Activated CD4-positive, alpha-beta memory T cell treated with anti-CD3 and anti-CD28 coated beads for 36 hours (primary cell): ENCODE measurements at places on chromosomes 5 and 9.

DNA sequence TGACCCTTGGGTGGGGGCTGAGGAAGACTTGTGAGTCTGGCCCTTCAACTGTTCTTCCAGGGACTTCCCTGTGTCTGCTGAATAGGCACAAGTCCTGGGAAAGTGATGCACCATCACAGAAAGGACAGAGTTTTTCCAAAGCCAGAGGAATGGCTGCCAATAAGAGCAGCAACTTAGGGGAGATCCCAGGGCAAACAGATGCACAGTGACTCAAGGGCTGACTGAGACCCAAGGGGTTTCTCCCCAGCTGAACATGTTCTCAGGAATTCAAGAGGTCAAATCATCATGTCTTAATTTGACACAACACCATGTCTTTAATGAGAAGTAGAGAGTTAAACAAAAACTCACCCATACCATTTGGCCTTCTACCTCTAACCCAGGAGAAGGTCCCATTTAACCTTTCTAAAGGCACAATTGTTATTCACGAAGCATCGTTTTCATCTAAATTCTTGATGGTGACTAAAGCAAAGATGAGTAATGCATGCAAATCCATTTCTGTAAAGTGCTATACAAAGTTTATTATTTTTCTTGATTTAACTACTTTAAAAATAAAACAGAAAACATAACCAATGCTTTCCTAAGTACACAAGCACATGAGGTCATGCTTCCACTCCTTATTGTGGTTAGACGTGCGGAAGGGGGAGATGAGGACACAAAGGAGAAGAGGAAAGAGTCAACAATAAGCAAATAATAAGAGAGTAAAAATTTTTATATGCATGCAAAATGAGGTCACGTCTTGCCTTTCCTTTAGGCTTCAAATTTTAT lies 324.1 kb downstream of the PLK2 start:
- no peaks in the 10 kb centered on the region for H3K36me3 ChIP-seq
- H3K27ac ChIP-seq = no peak overlapping the region
- H3K27me3 ChIP-seq = peaks cover 2% of the 10 kb centered on the region
- no peak for DNase-seq
- H3K4me3 ChIP-seq = no peak overlapping the region
- no peaks in the 10 kb centered on the region for H3K4me1 ChIP-seq

DNA sequence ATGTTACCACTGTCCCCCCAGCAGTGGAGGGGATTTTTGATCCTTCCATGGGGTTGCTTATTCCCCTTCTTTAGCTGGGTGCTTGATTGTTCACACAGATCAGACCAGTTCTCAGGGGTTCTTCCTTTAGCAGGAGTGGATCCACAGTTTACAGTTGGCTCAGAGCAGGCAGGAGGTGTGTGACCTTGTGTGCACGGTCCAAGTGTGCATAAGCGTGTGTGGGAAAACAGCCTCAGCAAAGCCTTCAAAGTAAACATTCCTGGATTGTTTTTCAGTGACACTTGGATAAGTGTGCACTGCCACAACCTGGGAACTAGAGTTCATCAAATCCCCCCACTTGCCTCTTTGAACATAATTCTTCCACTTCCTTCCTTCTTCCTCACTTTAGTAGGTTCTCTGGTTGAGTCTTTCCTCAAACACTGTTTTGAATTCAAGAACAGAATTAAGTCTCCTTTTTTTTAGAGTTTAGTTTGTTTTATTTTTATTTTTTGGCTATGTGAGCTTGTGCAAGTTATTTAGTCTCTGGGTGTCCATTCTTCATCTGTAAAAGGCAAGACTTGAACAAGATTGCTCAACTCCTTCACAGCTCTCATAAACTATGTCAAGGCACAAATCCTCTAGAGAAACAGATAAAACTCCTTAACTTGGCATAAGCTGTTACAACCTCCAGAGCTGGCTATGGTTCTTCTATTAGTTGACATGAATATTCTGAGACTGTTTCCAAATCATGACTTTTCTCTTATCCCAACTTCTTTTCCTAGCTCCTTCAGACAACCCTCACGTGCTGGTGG lies 78.0 kb downstream of the OSMR start:
- H3K4me1 ChIP-seq = no peaks in the 10 kb centered on the region
- no peak for DNase-seq
- H3K27ac ChIP-seq = no peak overlapping the region
- no peak overlapping the region for H3K4me3 ChIP-seq
- no peaks in the 10 kb centered on the region for H3K36me3 ChIP-seq

- peaks cover 22% of the 10 kb centered on the region for H3K4me1 ChIP-seq
- H3K4me3 ChIP-seq = peak overlapping the region; percentile 66
Measured at GRCh38 chr5:149580808-149581191, 498 bp upstream of the ARHGEF37 start.

GRCh38 chr5:8756498-8757084 lies 789.3 kb downstream of the SEMA5A start:
- H3K27ac ChIP-seq = no peak overlapping the region
- no peak for DNase-seq
- H3K4me1 ChIP-seq = no peaks in the 10 kb centered on the region
- no peaks in the 10 kb centered on the region for H3K27me3 ChIP-seq
- no peak overlapping the region for H3K4me3 ChIP-seq

DNA sequence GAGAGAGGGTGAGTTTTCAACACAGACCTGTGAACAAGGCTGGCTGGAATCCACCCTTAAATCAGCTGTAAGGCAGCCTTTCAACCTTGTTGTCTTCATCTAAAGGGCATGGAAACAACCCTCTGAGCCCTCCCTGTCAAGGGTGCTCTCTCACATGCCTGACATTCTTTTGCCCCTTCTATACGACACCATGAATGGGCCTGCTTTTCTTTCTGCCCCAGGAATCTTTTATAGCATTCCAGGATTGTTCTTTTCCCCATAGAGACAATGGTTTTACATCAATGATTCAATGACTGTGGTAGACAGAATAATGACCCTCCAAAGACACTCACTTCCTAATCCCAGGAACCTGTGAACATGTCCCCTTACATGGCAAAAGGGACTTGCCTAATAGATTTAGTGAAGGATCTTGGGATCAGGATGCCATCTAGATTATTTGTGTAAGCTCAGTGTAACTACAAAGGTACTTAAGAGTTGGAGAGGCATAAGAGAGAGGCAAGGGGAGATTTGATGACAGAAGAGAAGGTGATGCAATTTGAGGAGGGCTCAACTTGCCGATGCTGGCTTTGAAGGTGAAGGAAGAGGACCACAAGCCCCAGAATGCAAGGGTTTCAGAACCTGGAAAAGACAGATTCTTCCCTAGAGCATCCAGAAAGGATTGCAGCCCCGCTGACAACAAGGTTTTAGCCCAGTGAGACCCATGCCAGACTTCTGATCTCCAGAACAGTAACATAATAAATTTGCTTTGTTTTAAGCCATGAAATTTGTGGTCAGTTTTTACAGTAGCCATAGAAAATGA lies 29.2 kb upstream of the HMHB1 start:
- no peaks in the 10 kb centered on the region for H3K4me1 ChIP-seq
- H3K27ac ChIP-seq = no peak overlapping the region
- no peak for DNase-seq

DNA sequence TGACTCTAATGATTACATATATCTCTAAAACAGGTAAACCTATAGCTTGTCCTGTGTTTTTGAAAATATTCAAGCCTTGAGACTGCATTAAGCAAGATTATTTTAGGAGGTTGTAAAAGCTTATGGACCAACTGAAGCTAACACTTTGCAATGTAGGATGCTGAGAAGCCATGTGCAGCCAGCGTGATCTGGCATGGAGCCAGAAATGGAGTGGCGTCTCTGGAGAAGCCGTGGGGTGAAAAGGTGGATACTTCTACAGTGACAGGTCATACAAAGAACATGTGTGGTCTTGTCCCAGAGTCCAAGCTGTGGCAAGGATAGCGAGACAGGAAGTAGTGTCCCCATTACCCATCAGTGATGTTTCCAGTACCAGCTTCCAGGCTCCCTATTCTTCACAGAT lies 100.8 kb upstream of the CD180 start:
- H3K4me1 ChIP-seq = no peaks in the 10 kb centered on the region
- no peak for DNase-seq
- no peak overlapping the region for H3K27ac ChIP-seq
- H3K27me3 ChIP-seq = peaks cover 2% of the 10 kb centered on the region
- no peaks in the 10 kb centered on the region for H3K36me3 ChIP-seq

DNA sequence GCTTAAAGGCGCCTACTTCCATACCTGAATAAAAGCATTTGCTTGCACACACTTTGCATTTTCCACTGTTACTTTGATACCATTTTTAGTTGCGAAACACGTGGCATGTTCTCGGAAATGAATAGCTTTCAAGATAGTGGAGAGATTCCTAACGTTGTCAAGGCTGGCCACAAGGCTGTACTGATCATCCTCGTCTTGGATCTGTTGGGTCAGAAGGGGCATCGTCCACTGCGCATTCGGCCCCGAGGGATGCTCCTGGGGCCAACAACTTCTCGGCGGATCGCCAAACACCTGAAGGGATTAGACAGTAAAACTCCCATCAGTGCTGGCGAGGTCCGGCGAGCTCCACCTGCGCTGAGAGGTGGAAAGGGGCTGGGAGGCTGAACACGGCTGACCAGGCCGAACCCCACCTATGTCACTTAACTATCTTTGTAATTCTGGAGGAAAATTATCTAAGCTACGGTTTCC lies 599 bp downstream of the RAD1 start:
- peaks cover 47% of the 10 kb centered on the region for H3K36me3 ChIP-seq
- peak; percentile 31 for DNase-seq
- no peak overlapping the region for H3K4me3 ChIP-seq
- peaks cover 23% of the 10 kb centered on the region for H3K4me1 ChIP-seq

- H3K4me3 ChIP-seq = no peak overlapping the region
- H3K36me3 ChIP-seq = no peaks in the 10 kb centered on the region
- peaks cover 12% of the 10 kb centered on the region for H3K27me3 ChIP-seq
- H3K27ac ChIP-seq = no peak overlapping the region
- H3K4me1 ChIP-seq = no peaks in the 10 kb centered on the region
Measured at GRCh38 chr5:66660396-66660795, 64.2 kb downstream of the MAST4 start.

DNA sequence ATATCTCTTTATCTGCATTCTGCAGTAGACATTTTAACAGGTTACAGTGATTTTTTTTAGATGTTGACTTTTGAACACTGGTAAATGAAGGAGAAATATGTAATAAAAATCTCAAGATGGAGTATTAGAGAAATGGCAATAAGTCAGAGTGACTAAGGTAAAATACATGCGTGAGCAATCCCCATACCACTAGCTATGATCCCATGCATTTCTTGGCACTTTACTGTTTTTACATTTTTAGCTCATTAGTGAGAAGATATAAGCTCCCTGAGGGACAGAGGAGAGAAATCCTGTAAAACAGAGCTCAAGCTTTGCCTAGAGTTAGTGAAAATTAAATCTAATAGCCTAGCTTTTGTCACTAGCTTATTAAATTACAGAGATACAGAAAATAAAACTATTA lies 181.9 kb upstream of the TRPM3 start:
- no peak for DNase-seq
- no peaks in the 10 kb centered on the region for H3K27me3 ChIP-seq
- no peaks in the 10 kb centered on the region for H3K36me3 ChIP-seq
- no peak overlapping the region for H3K27ac ChIP-seq
- H3K4me3 ChIP-seq = no peak overlapping the region
- no peaks in the 10 kb centered on the region for H3K4me1 ChIP-seq

DNA sequence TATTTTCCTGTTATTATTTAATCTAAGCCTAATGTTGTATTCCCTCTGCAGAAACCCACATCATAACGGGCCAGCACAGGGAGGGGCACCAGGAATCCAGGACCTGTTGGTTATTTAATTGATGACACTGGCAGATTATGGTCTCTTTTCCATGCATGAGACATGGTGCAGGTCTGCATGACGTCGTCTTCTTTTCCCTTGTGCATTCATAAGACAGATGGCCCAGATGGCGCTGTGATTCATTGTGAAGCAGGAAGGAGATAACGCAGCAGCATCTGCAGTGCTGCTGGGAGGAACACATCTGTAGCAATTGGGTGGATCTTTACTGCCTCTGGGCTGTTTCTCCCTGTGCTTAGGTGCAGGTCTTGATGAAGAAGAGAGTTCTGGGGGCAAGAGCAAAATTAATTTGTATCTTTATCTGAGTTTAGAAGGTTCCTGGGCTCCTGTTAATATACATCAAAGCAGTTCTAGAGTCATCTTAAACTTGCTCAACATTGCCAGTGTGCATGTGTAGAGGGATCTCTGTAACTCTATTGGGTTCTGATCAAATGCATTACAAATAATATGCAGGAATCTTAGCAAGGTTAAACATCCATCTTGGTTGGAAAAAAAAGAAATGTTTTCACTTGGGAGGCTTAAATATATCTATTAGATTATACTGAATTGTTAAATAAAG lies 176.1 kb downstream of the PCSK1 start:
- peak; percentile 23 for DNase-seq
- no peak overlapping the region for H3K4me3 ChIP-seq
- H3K4me1 ChIP-seq = peaks cover 11% of the 10 kb centered on the region

- H3K4me1 ChIP-seq = peaks cover 59% of the 10 kb centered on the region
- peaks cover 54% of the 10 kb centered on the region for H3K36me3 ChIP-seq
- H3K4me3 ChIP-seq = peak overlapping the region; percentile 86
- no peaks in the 10 kb centered on the region for H3K27me3 ChIP-seq
- peak overlapping the region; percentile 97 for H3K27ac ChIP-seq
- no peak for DNase-seq
Measured at GRCh38 chr5:82276800-82277612, 1.1 kb downstream of the RPS23 start.

- H3K27me3 ChIP-seq = no peaks in the 10 kb centered on the region
- H3K4me1 ChIP-seq = no peaks in the 10 kb centered on the region
- no peaks in the 10 kb centered on the region for H3K36me3 ChIP-seq
- no peak for DNase-seq
- H3K4me3 ChIP-seq = no peak overlapping the region
Measured at GRCh38 chr9:108673386-108673785, 182.4 kb downstream of the ACTL7B start.

- no peaks in the 10 kb centered on the region for H3K36me3 ChIP-seq
- DNase-seq = peak; percentile 78
- peak overlapping the region; percentile 85 for H3K27ac ChIP-seq
- peaks cover 31% of the 10 kb centered on the region for H3K27me3 ChIP-seq
- H3K4me3 ChIP-seq = peak overlapping the region; percentile 56
Measured at GRCh38 chr9:132486706-132487350, 76.8 kb downstream of the CFAP77 start.

GRCh38 chr5:173328844-173329490 lies 753 bp upstream of the STC2 start:
- peak overlapping the region; percentile 84 for H3K27ac ChIP-seq
- DNase-seq = peak; percentile 58
- peaks cover 39% of the 10 kb centered on the region for H3K4me1 ChIP-seq

- H3K27me3 ChIP-seq = no peaks in the 10 kb centered on the region
- no peak overlapping the region for H3K4me3 ChIP-seq
- peaks cover 5% of the 10 kb centered on the region for H3K4me1 ChIP-seq
- DNase-seq = no peak
Measured at GRCh38 chr9:137787381-137787780, 90.2 kb upstream of the CACNA1B start.

DNA sequence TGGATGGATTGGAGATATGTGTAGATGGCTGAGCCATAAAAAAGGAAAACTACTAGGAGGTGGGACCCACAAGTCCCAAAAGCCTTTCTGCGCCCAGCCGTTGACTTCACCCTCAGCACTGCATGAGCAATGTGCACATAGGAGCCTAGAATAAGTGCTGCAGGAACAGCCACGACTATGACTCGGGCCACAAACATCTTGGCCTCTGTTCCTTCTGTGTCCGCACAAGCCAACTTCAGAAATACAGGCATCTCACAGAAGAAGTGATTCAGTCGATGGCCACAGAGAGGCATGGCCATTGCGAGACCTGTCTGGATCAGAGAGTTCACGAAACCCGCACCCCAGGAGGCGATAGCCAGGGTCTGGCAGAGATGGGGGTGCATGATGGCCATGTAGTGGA lies 587 bp downstream of the OR2Y1 start:
- no peaks in the 10 kb centered on the region for H3K4me1 ChIP-seq
- no peaks in the 10 kb centered on the region for H3K36me3 ChIP-seq
- no peak overlapping the region for H3K4me3 ChIP-seq
- no peak for DNase-seq
